ENCODE measurements at places on chromosomes 6 and 20. TPM values are rescaled to one million over a fixed set of nuclear protein-coding genes. Genes with fewer than 3 reads are reported as not detected.
A peak's percentile ranks its signal among the peaks of the same experiment; 100 is the strongest.

DNA sequence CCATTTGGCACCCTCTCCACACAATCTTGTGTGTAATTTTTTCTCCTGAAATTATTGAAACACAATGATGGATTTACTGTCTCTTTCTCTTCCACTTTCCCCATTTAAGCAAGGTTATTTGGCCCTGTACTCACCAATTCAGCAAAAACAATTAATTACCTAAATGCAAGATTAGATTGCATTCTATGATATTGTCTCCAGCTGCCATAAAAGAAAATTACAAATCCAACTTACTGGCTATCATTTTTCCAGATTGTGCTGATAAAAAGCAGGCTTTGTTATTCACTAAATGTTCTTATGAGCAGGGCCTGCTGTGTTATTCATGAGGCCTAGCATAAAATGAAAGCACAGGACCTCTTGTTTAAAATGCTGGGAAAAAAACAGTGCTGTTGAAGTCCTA, 95.8 kb upstream of the IRAK1BP1 start:
- DNase-seq: no peak

DNA sequence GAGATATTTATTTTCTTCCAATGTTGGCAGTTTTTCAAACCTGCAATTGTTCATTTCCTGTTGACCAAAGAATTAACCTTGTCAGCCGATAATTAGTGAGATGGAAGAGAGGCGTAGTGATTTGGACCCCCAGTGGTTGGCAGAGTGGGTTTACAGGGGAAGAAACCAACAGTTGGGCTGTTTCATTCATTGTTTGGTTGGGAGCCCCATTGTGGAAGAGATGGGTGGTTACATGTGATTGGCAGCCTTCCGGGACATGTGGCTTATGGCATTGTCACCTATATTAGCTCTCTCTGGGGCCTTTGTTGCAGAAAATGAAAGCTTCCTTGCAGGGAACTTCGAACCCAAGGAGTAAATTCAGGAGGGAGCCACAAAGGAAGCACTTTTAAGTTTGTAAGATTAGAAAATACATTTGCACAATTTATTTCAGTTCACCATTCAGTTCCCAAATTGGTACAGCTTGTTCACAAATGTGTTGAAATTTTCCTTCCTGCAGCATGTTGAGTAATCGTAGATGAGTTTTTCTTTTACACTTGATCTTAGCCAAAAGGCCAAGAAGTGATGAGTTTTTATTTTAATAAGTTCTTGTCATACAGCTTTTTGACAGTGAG, 50.3 kb upstream of the CDKAL1 start:
- no peak for DNase-seq

- DNase-seq: no peak
Measured at GRCh38 chr6:26295691-26296555, 69.1 kb upstream of the BTN3A2 start.

GRCh38 chr6:11050731-11051130, 6.6 kb upstream of the ELOVL2 start:
- DNase-seq: no peak

- DNase-seq: no peak
Measured at GRCh38 chr20:41119614-41120561, 17.5 kb upstream of the PLCG1 start.

DNA sequence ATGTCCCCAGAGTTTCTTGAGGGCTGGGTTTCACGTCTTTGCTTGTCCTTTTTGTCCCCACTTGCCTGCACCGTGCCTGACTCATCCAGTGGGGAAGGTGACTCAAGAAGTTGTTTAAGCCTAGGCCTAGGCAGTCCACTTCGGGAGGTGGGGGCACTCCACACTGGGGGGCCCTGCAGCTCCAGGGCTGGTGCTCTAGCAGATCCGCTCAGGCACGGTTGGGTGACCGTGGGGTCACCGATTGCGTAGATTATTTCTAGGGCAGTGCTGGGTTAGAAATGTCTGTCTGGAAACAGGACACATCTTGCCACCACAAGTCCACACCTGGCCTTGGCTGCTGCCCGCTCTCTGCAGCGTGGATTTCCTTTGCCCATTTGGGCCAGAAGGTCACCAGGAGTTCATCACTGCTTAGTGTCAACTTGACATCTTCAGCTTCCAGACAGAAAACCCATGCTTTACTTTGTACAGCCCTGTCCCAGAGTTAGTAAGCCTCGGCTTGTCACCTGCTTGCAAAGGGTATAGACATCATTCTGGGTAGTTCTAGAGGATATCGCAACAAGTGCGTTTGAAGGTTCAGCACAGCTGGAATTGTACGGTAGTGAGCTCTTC, 13.6 kb upstream of the C20orf144 start:
- DNase-seq: no peak

DNA sequence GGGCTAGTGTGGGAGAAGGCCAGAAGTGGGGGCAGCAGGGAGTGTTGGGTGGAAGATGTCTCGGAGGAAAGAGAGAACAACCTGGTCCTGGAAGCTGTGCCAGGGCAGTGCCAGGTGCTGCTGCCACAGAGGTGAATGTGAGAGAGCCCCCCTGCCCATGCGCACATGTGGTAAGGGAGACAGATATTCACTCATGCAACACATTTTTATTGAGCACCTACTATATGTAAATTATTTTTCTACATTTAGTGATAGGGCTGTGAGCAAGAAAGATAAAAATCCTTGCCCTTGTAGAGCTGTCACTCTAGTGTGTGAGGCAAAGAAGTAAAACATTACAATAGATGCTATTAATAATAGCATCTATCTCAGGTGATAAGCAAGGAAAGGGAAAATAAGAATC, 471 bp downstream of the CLPSL1 start:
- no peak for DNase-seq

GRCh38 chr6:82178759-82179112, 68.8 kb downstream of the IBTK start:
- DNase-seq: no peak

DNA sequence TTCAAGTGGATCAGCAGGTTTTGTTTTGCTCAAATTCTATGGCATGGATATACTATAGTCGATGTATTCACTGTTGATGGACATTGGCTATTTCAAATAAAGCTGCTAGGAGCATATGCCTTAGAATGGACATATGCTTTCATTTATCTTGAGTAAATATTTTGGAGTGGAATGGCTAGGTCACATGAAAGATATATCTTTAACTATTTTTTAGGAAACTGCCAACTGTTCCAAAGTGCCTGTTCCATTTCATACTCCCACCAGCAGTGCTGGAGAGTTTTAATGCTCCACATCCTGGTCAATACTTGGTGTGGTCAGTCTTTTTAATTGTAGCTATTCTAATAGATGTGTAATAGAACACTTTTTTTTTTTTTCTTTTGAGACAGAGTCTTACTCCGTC, 81.1 kb upstream of the PIM1 start:
- no peak for DNase-seq

DNA sequence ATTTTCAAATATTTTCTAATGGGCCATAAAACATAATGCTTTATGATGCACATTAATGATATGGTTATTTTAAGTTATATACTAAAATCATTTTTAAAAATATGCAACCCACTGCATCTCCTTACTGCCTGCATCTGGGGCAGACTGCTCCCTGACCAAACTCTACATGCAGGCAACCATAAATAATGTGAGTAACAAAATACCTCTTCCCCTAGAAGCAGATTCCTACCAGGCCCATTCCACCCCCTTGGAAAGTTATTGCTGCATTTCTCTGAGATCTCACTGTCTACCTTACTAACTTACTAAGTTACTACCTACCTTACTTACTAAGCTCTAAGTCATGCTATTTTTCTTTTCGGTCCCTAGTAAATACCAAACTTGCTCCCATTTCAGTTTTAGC, 71.8 kb downstream of the ATG5 start:
- no peak for DNase-seq

DNA sequence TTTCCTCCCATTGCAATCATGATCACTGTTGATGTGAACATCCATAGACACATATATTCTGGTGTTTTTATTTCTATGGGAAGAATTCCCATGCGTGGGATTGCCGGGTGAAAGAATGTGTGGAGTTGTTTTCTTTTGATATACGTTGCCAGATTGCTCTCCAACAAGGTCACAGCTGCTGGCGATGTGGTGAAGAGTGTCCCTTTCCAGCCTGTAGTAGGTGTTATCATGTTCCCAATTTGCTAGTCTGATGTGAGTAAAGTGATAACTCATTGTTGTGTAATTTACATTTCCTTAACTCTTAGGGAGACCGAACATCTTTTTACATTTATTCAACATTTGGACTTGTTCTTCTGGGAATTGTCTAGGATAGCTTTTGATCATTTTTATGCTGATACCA, 14.5 kb upstream of the ELMO2 start:
- no peak for DNase-seq

- DNase-seq: peak; percentile 87
Measured at GRCh38 chr20:45934046-45934585, 367 bp upstream of the PCIF1 start.

- DNase-seq: peak; percentile 83
Measured at GRCh38 chr20:44861531-44862006, 23.9 kb upstream of the YWHAB start.

DNA sequence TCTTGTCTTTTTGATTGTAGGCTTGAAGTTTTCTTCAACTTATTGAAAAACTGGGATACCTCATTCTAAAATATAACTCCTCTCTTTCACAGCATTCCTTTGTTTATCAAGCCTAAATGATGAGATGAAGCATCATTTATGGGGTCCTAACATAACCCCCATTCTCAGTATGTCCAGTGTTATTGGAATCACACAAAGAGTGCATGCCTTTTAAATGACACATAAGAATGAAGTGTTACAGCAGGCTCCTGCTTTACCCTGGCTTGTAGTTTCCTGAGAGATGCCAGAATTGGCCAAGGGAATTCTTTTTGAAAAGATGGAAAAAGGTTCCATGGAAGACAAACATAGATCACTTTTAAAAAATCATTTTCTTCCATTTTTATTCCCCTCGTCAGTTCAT, 502.4 kb downstream of the BCKDHB start:
- no peak for DNase-seq

GRCh38 chr20:61320691-61321425, 68.8 kb downstream of the CDH4 start:
- DNase-seq: no peak

GRCh38 chr6:35624341-35625070, 64.2 kb downstream of the FKBP5 start:
- DNase-seq: no peak

DNA sequence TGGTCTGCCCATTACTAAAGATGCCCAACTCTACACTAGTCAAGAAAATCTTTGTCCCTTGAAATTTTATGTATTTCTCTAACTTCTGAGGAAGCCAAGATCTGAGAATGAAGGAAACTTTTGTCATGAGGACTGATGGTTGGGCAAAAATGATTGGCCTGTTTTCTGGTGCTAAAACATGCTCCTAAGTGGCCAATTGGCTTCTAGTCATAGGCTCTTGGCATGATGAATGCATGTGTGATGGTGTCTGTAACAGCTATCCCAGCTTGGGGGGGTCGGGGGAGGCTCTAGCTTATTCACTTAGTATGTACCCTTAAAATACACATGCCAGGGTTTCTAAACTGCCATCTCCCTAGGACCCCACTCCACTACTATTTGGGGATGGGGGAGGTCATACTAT, 228.6 kb downstream of the ZNF217 start:
- DNase-seq: no peak

DNA sequence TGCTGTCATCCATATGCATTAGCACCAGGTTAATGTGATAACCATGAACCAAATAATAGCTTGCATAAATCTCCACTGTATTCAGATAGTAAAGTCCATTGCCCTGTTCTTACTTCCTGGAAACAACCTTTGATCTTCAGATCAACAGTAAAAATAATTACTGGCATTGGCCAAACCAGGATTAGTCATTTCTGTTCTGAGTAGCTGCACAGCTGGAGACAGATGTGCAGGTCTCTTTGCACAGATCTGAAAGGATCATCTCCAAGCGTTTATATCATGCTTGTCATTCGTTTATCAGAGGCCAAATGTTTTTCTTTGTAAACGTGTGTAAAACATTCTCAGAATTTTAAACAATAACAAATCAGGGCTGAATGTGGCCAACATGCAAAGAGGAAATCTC, 134.4 kb upstream of the HMGCLL1 start:
- no peak for DNase-seq

- DNase-seq: no peak
Measured at GRCh38 chr6:80148220-80148619, 41.7 kb downstream of the BCKDHB start.

GRCh38 chr6:142933701-142934100, 11.3 kb downstream of the HIVEP2 start:
- DNase-seq: no peak

GRCh38 chr6:12174878-12175277, 115.3 kb upstream of the EDN1 start:
- DNase-seq: no peak

GRCh38 chr6:8075704-8076103, 11.5 kb upstream of the BLOC1S5 start:
- DNase-seq: no peak

- no peak for DNase-seq
Measured at GRCh38 chr6:134730013-134730412, 219.9 kb downstream of the ALDH8A1 start.

DNA sequence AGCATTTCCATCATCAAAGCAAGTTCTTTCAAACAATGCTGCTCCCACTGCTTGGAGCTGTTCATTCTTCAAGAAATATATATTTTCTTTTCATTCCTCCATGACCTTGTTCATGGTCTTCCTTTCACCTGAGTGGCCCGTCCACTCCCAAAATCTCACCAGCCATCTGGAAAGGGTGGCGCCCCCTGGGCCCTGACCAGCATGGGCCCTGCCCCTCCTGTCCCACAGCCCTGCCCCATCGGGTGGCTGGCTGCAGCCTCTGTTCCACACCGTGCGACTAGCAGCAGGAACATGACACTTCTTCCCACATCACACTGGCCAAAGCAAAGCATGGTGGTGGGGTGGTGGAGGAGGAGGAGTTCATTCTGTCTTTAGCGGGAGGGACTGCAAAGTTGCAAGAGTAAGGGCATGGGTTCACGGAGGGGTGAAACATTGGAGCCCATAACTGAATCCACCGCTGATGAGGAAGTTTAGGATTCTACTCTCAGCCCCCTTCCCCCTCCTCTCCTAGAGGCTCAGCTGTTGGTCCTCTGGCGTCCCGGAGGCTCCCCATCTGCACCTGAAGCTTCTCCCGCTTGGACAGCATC, 195.2 kb upstream of the SLC24A3 start:
- no peak for DNase-seq

Gene SPDEF
- not detected for total RNA-seq

Gene ZFP57
- total RNA-seq: 0.49 TPM

Gene HACE1
- total RNA-seq: 17.3 TPM

Gene DYNLT2
- 1.2 TPM for total RNA-seq

Gene SLC35D3
- total RNA-seq: not detected

Gene LY6G6F
- total RNA-seq: not detected

Gene MEI4
- 0.12 TPM for total RNA-seq

Gene SPAG4
- 3.3 TPM for total RNA-seq
